Mucosa of gallbladder (tissue), 1 donor: ENCODE measurements at places on chromosomes 7 and 10.

DNA sequence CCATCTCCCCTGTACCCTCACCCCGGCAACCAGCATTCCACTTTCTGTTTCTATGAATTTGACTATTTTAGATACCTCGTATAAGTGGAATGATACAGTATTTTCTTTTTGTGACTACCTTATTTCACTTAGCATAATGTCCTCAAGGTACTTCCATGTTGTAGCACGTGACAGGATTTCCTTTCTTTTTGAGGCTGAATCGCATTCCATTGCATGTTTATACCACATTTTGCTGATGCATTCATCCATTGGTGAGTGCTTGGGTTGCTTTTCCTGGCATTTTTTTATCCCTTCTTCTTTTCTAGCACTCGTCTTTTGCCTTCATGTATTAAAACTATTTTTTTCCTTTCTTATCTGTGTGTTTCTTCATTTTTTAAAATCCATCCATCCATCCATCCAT, 22.3 kb upstream of the EXOC6 start:
- DNase-seq = no peak

DNA sequence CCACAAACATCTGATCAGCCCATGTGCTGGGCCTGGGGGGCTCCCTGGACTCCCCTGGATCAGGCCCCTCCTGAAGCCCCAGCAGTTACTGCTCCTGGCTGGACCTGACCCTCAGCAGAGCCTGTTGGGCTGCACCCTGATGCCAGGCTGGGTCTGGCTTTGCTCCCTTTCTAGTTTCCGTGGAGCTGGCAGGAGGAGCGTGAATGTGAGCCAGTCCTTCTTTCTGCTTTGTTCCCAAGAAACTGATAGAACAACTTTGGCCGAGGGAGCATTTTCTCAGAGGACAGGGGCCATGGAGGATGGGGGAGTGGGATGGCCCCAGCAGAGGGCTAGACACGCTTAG, 128.2 kb downstream of the NEURL1 start:
- DNase-seq = peak; percentile 31

GRCh38 chr7:66950763-66951162, 29.7 kb downstream of the TMEM248 start:
- DNase-seq = no peak

DNA sequence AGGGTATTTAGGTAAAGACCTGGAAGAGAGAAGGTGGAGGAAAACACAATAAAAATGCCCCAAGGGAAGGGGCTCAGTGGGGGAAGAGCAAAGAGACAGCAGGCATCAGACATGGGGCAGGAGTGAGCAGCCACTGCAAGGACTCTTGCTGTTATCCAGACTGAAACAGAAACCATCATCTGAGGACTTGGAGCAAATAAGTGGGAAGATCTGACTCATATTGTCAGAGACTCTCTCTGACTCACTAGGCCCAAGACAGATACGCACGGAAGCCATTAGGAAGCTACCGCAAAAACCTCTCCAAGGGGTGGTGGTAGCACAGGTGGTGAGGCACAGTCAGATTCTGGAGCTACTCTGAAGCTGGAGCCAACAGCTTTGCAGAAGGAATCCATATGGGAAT, 110.7 kb downstream of the RNF32 start:
- no peak for DNase-seq

DNA sequence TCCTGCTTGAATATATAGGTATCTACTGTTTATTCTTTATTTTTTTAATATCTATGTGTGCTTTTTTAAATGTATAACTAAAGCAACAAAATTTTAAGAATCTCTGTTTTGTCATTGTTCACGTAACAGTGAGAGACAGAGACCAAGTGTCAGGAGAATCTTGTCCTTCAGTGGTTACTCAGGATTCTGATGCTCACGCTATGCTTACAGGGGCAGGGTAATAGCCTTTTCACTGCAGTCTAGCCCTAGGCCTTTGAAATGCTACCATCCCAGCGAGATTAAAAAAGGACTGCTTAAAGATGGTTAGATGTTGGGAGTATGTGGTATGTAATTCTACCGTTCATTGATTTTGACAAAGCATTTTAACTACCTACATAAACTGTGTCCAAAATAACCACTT, 71.6 kb upstream of the EGFR start:
- DNase-seq = no peak

DNA sequence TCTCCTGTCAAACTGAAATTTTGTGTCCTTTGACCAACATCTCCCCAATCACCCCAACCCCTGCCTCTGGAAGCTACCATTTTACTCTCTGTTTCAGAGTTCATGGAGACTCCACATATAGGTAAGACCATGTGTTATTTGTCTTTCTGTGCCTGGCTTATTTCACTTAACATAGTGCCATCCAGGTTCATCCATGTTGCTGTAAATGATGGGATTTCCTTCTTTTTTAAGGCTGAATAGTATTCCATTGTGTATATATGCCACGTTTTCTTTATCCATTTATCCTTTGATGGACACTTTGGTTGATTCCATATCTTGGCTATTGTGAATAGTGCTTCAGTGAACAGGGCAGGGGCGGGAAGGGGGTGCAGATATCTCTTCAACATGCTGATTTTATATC, 18.0 kb upstream of the FBXW4 start:
- no peak for DNase-seq

GRCh38 chr7:113158756-113159155, 40.4 kb upstream of the SMIM30 start:
- DNase-seq = no peak

GRCh38 chr7:16589881-16590280, 55.7 kb downstream of the ANKMY2 start:
- no peak for DNase-seq

DNA sequence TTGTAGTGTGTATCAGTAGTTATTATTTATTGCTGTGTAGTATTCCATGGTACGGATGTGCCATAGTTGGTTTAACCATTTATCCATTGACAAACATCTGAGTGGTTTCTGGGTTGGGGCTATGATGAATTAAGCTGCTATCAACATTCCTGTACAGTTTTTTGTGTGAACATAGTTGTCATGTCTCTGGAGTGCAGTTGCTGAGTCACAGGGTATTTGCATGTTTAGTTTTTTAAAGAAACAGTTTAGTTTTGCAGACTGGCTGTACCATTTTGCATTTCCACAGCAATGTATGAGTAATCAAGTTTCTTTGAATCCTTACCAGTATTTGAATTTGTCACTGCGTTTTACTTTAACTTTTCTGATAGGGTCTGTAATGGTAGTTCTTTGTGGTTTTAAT, 516.7 kb upstream of the CELF2 start:
- no peak for DNase-seq

DNA sequence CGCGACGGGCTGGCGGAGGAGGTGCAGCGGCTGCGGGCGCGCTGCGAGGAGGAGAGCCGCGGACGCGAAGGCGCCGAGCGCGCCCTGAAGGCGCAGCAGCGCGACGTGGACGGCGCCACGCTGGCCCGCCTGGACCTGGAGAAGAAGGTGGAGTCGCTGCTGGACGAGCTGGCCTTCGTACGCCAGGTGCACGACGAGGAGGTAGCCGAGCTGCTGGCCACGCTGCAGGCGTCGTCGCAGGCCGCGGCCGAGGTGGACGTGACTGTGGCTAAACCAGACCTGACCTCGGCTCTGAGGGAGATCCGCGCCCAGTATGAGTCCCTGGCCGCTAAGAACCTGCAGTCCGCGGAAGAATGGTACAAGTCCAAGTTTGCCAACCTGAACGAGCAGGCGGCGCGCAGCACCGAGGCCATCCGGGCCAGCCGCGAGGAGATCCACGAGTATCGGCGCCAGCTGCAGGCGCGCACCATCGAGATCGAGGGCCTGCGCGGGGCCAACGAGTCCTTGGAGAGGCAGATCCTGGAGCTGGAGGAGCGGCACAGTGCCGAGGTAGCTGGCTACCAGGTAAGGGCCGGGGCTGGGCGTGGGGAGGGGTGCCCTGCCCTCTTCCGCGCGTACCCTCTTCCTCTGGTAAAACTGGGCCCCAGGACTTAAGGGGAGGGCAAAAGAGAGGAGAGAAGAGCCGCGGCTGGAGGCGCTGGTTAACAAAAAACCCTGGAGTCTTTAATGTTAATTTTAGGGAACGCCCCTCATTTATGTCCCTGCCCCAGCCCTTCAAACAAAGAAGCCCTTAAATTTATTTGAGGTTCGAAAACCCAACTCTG, 987 bp downstream of the INA start:
- no peak for DNase-seq

- DNase-seq = no peak
These were observed 672 bp upstream of the DDX56 start for GRCh38 chr7:44574287-44574872.

DNA sequence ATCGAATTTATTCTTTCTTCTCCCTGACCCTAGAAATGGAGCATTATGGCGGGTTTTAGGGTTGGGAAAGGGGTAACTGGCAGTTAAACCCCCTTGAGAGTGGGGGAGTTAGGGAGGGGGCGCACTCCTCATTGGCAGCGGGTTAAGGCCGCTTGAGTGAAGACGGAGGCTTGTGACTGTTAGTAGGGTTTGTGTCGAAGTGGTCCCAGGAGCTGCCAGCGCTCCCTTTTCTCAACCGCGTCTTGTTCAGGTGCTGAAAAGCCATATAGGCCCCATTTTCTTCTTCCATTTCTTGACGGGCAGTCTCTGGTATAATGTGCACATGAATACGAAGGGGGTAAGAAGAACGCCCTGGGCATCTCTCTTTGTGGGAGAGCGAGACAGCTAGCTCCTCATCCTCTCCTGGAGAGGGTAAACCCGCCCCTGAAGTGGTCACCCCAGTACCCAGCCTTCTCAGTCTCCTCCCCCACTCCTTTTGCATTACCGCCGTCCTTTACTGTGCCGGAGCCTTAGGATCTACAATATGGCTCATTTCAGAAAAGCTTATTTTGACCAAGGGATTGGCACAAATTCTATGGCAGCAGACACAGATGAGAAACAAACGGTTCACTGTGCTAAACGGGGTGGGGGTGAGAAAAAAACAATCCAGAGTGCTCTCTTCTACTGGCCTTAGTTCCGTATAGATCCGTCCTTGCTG, 836 bp downstream of the KMT2E start:
- peak; percentile 65 for DNase-seq

GRCh38 chr10:43816351-43817321, 168.0 kb upstream of the ZNF32 start:
- peak; percentile 47 for DNase-seq

- no peak for DNase-seq
These were observed 44.0 kb upstream of the LRRTM3 start for GRCh38 chr10:66881814-66882213.
